ENCODE measurements at places on chromosomes 7 and 10.
A peak's percentile ranks its signal among the peaks of the same experiment; 100 is the strongest.

- DNase-seq = no peak
Observed at GRCh38 chr10:81817596-81818170, 57.3 kb upstream of the NRG3 start.

- DNase-seq = peak; percentile 66
Observed at GRCh38 chr10:133275684-133276092, 980 bp downstream of the ADAM8 start.

DNA sequence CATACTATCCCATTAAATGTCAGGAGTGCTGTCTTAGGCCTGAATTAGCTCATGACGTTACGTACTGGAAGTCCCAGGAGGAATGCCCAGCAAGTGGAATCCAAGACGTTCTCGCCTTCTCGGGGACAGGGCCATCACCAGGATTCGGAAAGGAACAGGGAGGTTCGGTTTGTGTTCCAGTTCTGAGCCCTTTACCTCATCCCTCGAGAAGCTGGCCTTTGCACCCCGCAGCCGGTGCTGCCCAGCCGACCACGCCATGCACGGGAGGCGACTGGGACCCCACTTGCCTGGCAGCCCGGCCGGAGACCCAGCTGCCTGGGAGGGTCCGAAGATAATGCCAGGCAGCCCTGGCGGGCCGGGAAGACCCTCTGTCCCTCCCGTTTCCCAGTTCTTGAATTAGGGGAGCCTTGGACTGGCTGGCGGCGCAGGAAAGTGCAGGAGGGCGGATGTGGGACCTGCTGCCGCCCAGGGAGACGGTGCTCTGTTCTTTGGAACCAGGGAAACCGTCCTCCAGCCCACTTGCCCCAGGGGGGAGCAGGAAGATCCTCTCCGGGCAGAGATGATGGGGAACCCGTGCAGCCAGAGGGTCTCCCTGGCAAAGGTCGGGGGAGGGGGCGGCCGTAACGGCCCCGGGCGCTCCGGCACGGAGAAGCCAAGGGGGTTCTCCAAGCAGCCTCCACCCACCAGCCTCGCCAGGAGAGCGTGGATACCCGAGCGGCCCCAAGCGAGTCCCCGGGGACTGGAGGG is 671 bp upstream of the CHST3 start:
- DNase-seq = peak; percentile 21

DNA sequence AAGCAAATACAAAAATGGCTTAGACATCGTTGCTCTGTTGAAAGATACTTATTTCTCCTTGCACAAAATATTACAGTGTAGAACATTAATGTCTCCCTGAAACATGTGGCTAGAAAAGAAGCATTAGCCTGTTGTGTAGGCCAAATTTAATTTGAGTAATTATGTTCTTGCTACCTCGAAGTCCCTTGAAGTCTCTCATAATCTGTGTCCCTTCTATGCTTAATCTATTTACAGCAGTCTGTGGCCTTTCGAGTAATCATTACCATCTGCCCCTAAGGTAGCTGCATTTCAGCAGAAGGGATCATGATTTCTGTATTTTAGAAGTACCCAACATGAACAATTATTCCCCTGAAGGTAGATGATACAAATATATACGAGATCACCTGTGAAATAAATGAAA is 615.2 kb downstream of the GRM8 start:
- DNase-seq = no peak

DNA sequence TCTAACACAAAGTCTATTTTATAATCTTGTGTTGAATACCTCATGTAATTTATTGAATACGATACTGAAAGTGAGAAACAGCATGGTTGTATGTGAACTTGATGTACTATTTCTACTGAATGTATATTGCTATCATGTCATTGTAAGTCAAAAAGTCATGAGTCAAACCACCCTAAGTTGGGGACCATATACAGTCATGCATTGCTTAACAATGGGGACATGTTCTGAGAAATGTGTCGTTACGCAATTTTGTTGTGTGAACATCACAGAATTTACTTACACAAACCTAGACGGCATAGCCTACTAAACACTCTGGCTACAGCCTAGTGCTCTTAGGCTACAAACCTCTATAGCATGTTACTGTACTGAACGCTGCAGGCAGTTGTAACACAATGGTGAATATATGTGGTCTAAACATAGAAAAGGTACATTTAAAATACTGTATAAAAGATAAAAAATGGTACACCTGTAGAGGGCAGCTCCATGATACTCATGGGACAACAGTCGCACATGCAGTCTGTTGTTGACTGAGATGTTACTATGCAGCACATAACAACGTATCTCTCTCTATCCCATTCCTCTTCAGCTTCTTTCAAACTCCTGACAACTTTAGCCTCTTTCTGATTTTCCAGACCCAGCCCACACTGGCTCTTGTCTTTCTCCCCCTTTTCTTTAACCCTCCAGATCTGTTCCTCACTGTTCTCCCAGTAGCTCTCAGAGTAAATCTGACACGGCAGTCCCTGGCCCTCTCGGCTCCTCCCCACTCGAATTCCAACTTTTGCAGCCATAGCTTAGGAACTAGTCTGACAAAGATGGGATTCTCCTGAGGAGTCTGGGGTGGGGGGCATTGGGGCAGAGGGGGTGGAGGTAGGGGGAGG is 90.1 kb downstream of the SNX10 start:
- no peak for DNase-seq
